GM18507 (cell line): ENCODE measurements at places on chromosomes 11 and 22.

DNA sequence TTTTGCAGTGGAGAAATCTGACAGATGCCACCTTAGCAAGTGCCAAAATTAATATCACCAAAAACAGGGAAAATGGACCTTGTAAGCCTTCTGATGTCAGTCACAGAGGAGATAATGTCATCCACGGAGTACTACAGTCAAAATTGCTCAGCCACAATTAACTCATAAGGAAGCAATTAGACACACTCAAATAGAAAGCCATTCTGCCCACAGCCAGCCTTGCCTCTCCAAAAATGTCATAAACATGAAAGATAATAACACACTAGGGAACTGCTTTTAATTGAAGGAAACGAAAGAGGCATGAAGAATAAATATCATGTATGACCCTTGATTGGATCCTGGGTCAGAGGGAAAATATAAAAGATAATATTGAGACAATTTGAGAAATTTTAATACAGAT is 505.6 kb upstream of the API5 start:
- DNase-seq: no peak

DNA sequence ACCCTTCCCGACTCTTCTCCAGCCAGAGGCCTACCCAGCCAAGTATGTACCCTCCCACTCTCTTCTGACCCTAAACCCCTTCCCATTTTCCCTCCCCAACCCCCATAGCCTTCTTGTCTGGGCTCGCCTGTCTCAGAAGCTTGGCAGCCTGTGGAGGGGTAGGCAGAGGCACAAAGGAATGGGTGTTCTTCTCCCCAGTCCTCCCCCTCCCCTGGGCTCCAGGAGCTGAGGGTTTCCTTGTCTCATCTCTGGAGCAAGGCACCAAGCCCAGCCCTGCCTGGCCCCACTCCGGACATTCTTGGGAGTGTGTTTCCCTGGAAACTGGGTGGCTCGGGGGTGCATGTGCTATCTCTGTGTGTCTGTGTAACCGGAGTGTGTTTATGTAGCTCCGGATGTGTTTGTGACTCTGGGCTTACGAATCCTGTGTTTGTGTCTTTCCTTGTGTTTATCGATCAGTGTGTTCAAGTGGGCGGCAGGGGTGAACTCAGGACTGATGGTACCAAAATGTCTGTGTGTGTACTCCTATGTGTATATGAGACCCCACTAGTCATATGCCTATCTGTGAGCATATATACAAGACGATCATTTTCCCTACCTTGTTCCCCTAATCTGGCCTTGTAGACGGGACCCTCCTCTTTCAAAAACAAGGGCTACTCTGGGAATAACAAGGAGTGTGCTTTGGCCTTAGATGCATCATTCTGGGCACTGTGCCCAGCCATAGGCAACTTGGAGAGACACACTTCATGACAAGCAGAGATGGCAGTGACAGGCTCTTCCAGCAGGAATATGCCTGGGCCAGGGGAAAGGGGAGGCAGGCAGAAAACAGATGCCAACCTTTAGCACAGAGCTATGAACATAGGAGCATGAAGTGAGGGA is 10.9 kb downstream of the PHLDB1 start:
- no peak for DNase-seq

DNA sequence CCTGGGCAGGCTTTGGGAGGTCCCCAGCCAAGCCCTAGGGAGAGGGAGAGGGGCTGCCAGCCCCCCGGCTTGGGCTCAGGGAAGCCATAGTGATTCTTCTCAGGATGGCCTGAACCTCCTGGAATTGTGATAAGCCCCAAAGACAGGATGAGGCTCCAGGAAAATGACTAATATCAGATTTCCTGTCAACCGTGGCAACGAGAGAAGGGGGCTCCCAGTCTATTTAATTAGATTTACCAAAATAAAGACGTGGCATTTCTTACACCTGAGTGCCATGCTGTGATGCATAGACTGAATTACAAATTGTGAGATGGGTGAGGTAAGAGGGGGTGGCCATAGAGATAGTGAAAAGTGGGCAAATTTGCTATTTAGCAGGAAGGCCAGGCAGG is 20.4 kb downstream of the SERPINH1 start:
- no peak for DNase-seq

- no peak for DNase-seq
Measured at GRCh38 chr22:27150544-27150941, 493.2 kb downstream of the MIAT start.

DNA sequence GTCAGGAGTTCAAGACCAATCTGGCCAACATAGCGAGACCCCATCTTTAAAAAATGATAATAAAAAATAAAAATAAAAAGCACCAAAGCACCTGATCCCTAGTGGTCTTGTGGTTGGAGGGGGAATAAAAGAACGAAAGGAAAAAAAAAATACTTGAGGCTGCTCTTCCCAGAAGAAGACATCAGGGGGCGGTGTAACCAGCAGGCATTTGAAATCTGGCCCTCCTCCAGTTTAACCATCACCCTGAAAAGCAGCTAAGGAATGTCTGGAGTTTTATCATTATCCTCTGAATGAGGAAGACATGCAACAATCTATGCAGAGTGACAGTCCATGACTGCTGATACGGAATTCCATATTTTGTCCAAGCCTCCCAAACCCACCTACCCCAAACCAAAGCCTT is 5.6 kb upstream of the KCTD17 start:
- no peak for DNase-seq

DNA sequence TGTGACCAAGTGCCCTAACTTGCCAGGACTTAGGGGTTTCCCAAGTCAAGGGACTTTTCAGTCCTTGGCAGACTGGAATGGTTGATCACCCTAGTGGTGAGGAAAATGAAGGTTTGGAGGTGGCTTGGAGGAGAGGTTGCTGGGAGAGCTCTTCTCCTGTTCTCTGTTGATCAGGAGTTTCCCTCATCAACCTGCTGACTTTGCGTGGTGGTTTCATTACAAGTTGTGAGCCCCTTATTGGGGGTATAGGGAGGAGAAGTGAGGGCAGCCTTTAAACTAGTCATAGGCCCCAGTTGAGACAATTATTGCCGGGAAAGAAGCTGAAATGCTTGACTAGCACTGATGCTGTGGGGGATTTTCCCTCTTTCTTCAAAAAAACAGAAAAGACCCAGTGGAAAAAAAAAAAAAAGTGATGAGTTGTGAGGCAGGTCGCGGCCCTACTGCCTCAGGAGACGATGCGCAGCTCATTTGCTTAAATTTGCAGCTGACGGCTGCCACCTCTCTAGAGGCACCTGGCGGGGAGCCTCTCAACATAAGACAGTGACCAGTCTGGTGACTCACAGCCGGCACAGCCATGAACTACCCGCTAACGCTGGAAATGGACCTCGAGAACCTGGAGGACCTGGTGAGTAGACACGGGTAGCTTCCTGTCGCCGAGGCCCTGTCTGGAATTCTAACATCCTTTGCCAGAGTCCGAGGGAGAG is at the start of gene CXCR5:
Gene CXCR5, plus strand, starts transcription at position 525 of the 704 bp plus-strand sequence. Its CDS starts 50 bp downstream, at position 575.
- DNase-seq: no peak

GRCh38 chr11:90847268-90847886 is 624.5 kb upstream of the CHORDC1 start:
- no peak for DNase-seq

DNA sequence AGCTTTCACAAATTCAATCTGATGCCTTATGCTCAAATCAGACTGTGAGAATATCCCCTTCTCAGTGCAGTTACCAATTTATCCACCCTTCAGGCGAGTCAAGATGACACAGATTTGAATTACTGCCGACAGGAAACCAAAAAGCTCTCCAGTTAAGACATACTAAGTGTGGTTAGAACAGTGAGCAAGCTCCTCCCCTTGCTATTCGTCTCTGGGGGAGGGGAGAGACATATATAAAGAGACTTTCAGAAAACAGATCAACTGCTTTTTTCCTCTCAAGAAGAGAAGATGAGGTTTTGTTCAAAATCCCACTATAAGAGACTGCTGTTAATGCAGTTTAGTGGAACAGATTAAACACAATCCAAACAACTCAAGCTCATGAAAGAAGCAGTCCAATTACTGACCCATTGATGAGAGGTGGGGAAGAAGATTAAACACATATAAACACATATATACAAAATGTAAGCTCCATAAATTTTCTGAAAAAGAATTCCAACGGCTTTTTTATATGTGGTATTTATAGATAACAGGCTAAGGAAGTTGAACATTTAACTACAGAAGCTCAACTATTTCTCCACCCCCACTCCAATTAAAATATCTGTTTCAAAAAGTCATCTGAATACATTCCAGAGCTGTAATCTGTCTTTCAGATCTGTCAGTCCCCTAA is 102.7 kb downstream of the MRTFA start:
- DNase-seq: peak; percentile 37

GRCh38 chr22:42299586-42300258 is 29.3 kb upstream of the TCF20 start:
- peak; percentile 25 for DNase-seq
